Inflammatory macrophage treated with lipopolysaccharide for 1 hour (primary cell): ENCODE measurements at places on chromosomes 11 and 22.

- DNase-seq, result peak; percentile 39
These were observed 49.5 kb downstream of the IGF2 start for GRCh38 chr11:2089536-2090165.

DNA sequence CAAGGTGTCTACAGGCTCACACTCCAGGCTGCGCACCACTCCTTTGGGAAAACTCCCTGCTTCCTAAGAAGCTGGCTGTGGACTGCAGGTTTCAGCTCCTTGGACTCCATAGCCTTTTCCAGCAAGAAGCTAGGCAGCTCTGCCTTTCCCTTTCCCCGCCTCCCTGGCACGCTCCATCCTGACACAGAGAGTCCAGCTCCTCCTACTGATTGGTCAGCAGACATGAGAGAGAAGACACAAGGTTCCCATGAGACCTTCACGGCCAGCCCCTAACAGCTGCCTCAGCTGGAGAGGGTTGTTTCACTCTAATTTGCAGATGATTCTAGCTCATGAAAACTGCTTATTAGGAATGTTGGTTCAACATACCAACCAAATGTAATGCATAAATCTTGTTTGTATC lies 27.6 kb downstream of the TENM4 start:
- DNase-seq, result no peak

- DNase-seq, result no peak
These were observed 77.3 kb downstream of the CCDC34 start for GRCh38 chr11:27285761-27286160.

DNA sequence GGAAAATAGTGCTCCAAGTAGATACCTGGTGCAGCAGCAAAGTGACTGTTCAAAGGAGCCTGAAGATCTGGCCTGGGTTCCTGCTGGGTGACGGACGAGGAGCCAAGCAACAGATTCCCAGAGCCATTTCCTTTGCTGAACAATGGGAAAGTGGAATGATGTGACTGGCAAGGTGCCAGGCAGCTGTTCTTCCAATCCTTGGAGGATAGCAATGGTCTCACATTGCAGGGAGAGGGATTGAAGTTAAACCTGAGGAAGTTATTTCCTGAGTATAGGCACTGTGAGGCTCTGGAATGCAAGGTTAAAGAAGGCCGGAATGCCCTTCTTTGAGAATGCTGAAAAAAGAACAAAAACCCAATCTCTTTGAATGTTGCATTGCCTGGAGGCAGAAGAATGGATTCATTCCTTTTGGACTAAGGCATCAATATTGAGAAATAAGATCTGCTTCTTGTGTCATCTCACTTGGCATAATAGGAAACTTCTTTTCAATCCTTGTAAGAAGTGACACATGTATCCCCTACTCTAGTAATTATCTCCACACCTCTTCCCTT lies 223.8 kb downstream of the BLID start:
- no peak for DNase-seq

DNA sequence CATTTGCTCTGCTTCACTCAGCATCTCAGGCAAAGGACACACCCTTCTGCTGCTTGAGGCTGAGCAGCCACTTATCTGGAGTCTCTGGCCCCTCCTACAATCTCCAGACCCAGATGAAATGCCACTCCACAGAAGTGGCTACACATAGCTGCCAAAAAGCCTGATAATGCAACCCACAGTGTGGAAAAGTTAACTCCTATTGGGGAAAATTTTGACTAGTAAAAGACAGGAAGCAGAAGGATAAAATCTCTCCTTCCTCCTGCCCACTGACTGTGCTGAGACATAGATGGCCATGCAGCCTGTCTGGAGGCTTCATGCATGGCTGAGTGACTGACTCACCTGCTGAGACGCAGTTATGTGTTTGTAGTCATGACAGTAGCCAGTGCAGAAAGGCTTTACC lies 92.3 kb upstream of the TEAD1 start:
- no peak for DNase-seq

GRCh38 chr11:96338910-96339705 lies 3.9 kb downstream of the MAML2 start:
- peak; percentile 91 for DNase-seq

- no peak for DNase-seq
These were observed 21.8 kb upstream of the OR56A1 start for GRCh38 chr11:6052374-6052773.

- peak; percentile 92 for DNase-seq
These were observed 19.3 kb downstream of the UPB1 start for GRCh38 chr22:24514241-24515026.

GRCh38 chr22:48639021-48639795 lies 1188.5 kb downstream of the BRD1 start:
- no peak for DNase-seq
